RKO (cell line): ENCODE measurements at places on chromosomes 4 and X.
A peak's percentile ranks its signal among the peaks of the same experiment; 100 is the strongest.

GRCh38 chrX:69285881-69286564, 120.8 kb upstream of the PJA1 start:
- DNase-seq = peak; percentile 19

DNA sequence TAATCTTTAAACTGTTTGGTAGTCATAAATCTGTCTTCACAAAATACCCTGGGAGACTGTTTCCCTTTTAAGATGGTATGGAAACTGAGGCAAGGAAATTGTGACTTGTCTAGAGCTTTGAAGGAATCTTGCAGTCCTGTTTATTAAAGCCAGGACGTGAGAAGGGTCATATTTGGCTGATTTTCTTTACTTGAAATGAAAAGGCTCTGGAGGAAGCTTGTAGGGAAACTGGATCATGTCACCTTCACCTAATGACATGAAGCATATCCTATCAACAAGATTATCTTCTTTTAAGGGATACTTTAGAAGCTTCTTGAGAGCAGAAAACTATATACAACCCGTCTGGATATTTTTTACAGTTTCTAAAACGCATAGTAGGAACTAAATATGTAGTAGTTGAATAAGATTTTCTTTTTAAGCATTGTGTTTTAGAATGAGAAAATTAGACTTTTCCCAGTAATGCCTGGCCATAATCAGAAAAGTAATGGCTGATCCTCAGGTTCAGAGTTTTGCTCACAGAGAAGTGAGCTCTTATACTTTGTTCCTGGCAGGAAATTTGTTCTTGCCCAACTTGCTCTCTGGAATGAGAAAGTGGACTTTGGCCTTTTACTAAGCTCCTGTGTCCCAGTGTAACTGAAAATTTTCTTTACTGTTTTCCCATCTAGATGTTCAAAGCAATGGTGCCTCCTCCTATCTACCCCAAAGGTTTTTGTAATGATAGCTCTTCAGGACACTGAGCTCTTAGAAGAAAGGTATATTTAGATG, 136.8 kb upstream of the AFF2 start:
- DNase-seq = no peak

- DNase-seq = no peak
Observed at GRCh38 chr4:86389664-86390063, 29.8 kb upstream of the MAPK10 start.

GRCh38 chr4:37715889-37716402, 29.8 kb upstream of the RELL1 start:
- DNase-seq = peak; percentile 22

DNA sequence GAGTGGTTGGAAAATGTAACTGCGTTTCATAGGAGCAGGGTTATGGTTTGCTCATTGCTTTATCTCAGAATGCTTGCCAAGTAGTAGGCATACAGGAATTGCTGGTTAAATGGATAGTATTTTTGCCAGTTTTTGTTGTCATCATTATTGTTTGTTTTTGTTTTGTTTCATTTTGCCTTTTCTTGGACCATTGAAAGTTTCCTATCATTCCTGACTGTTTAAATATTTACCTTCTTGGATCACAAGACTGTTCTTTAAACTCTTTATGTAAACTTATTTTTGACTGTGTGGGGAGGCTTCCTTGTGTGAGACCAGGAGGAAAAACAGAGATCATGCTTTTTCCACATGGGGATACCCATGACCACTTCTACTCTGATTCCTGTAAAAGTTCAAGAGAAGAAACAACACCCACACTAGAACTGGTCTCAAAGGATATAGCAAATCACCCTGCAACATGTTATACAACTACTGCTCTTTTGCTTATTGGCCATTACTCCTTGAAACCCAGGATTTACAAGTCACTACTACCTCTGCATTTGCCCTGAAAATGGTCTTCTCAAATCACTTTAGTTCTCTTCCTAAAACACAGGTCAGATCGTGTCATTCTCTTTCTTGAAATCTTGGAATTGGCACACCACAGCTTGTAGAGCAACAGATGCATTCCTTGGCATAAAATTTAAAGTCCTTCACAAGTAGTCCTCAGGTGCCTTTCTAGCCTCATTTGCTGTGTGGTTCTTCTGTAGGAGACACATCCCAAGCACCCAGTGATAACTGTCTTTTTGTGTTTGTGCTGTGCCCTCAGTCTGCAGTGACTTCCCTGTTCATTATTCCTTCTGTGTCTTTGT, 51.3 kb downstream of the FNIP2 start:
- DNase-seq = no peak

DNA sequence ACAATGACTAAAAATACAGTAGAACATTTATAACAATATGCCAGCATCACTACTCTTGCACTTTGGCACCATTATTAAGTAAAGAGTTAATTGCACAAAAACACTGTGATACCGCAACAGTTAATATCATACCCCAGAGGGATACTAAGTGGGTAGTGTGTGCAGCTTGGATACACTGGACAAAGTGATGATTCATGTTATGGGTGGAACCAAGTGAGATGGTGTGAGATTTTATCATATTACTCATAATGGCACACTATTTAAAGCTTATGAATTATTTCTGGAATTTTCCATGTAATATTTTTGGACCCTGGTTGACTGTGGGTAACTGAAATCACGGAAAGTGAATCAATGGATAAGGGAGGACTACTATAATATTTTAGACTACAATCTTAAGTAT, 265.3 kb downstream of the PCDH18 start:
- peak; percentile 15 for DNase-seq

GRCh38 chrX:97628807-97629596, 745.3 kb downstream of the RPA4 start:
- DNase-seq = no peak

- peak; percentile 16 for DNase-seq
Observed at GRCh38 chr4:59455751-59456150, 1744.4 kb upstream of the ADGRL3 start.

- no peak for DNase-seq
Observed at GRCh38 chrX:39238006-39238405, 436.7 kb downstream of the MID1IP1 start.

- no peak for DNase-seq
Observed at GRCh38 chr4:156190615-156191014, 236.9 kb upstream of the CTSO start.

- DNase-seq = no peak
Observed at GRCh38 chr4:109640644-109641043, 62.6 kb downstream of the CASP6 start.

DNA sequence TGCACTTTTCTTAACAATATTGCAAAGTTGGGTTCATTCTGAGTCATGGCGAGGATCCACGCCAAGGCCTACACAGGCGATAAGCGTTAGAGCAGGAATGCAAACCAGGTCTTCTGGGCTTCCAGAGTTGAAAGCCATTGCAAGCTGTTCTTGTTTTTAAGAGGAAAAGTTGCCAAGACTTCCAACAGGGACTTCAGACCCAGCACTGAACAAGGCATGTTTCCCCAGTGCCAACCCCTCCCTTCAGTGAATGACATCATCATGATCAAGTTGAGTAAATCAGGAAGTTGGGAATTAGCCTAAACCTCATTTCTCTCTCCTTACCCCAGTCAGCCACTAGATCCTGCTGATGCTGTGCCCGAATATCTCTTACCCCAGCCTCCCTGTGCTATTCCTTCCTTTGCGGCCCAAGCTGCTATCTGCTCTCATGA, 355.1 kb downstream of the HS3ST1 start:
- DNase-seq = no peak

DNA sequence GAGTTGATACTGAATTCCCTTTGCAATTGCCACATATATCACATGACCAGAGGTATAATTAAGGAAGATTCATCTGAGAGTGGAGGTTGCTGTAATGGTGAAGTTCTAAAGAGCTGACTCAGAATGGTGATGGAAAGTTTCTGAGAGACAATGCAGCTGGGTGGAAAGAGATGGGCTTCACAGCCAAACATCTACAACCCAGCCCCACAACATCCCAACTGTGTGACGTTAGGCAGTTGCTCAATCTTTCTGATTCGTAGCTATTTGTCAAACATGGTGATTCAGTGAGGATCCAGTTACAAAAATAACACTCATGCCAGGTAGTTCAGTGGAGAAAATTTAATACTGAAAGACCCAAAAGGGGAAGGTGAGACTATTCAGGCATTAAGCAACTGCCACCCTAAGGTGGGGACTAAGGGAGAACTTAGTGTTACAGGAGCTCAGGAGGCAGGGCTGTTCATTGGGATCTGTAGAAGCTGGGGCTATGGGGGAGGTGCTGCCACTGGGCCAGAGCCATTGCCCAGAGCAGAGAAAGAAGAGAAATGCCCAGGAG, 6.9 kb upstream of the AFF1 start:
- peak; percentile 70 for DNase-seq

DNA sequence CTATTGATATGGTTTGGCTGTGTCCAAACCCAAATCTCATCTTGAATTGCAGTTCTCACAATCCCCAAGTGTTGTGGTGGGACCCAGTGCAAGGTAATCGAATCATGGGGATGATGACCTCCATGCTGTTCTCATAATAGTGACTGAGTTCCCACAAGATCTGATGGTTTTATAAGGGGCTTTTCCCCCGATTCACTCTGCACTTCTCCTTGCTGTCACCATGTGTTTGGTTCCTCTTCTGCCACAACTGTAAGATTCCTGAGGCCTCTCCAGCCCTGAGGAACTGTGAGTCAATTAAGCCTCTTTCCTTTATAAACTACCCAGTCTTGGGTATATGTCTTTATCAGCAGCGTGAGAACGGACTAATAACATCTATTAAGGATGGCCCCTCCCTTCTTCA, 68.8 kb downstream of the FBXW7 start:
- DNase-seq = no peak

GRCh38 chrX:32010212-32010611, 938.4 kb upstream of the FTHL17 start:
- no peak for DNase-seq

GRCh38 chr4:73520821-73521220, 39.3 kb downstream of the AFM start:
- no peak for DNase-seq

DNA sequence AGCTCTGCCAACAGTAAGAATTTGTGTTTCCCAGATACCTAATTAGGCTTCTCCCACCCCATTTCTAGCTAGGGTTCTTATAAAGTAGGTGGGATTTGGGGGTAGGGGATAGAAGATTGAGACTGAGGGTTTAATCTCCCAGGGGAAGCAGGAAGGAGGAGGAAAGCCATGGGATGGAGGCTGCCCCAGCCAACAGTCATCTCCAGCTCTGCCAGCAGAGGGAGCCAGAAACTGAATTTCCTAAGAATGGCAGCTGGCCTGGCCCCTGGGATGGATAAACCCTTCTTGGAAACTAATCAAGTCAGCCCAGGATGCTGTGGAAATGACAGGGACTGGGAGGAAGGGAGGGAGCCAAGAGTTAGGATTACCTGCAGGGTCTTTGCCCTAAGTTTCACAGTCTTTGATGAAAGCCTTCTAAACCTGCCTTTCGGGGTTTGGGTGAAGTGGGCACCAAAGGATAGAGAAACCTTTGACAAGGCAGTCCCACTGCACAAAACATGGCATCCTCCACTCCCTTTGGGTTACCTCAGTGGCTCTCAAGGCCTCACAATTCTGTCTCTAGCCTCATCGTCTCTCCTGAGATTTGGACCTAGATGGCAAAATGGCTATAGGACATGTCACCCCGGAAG, 6.7 kb upstream of the ERCC6L start:
- peak; percentile 72 for DNase-seq

DNA sequence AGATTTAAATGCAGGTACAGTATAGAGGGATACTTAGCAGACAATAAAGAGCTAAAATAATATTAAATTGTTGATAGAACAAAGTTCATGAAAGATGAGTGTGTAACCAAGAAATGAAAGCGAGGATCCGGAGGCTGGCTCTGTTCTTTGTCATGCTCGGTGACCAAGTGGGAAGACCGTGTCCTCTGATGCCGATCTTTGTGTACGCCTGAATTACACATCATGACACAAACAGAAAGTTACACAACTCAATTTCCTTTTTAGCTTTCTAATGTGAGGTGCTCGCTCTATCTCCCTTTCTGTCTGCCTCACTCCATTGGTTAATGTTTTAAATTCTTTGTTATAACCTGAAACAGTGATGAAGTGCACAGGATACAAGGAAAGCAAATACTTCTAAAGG, 114.8 kb upstream of the NEIL3 start:
- no peak for DNase-seq

DNA sequence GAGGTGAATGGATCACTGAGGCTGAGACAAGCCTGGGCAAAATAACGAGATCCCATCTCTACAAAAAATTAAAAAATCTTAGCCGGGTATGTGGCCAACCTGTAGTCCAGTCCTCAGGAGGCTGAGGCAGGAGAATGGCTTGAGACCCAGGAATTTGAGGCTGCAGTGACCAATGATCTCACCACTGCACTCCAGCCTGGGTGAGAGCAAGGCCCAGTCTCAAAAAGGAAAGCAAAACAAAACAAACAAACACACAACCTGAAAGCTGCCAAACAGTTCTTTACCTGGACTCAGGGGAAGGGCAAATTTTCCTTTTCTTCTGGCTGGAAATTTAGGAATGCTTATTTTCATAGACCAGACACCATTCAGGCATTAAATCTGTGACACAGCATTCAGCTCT, 163.1 kb upstream of the FAT1 start:
- DNase-seq = no peak

DNA sequence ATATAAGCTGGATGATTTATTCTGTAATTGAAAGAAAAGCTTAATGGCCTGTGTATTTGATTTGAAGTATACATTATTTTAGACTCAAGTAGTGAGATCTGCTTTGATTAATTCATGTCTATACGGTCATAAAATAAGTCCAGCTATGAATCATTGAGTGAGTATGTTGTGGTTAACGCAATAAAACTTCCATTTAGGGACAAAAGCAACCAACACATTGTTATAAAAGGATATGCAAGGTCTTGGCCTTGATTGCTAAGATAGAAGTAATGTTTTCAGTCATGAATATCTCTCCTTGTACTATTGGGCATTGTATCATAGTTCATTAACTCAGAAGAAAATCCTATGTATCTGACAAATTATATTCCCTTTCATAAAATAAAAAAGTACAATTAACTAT, 162.1 kb downstream of the EPHA5 start:
- DNase-seq = peak; percentile 74

DNA sequence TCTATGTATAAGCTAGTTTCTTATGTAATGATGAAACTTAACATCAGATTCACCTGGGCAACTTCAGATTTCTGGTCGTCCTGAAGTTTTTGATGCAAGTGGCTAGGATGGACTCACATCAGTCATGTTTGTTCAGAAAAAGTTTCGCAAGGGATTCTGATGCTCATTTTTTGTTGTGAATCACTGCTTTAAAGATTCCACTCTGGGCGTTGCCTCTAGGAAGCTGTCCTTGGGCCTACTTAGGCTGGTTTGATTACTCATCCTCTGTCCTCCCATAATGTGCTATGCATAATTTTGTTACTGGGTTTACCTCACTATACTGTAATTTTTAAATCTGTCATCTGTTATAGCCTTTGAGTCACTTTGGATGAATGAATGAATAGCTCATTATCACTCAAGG, 30.8 kb downstream of the HERC3 start:
- peak; percentile 73 for DNase-seq

DNA sequence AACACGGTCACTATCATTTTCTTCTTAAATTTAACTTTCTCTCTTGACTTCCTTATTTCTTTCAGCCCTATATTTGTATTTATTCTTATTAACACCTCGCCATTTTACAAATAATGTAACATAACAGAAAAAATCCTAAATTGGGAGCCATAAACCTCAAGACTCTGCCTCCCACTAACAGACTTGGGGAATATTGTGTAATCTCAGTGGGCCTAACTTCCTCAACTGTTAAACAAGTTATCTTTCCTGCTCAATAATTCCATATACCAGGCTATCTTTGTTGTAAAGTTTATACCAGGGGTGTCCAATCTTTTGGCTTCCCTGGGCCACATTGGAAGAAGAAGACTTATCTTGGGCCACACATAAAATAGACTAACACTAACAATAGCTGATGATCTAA, 26.2 kb downstream of the PRSS12 start:
- DNase-seq = no peak
